ENCODE measurements at places on chromosomes 12 and 14.
A peak's percentile ranks its signal among the peaks of the same experiment; 100 is the strongest.

GRCh38 chr12:71958457-71958856, 19.8 kb downstream of the TPH2 start:
- DNase-seq: no peak
- H3K27me3 ChIP-seq: no peaks in the 10 kb centered on the region
- H3K27ac ChIP-seq: no peak overlapping the region
- H3K4me3 ChIP-seq: no peak overlapping the region
- no peaks in the 10 kb centered on the region for H3K36me3 ChIP-seq
- no peaks in the 10 kb centered on the region for H3K4me1 ChIP-seq

DNA sequence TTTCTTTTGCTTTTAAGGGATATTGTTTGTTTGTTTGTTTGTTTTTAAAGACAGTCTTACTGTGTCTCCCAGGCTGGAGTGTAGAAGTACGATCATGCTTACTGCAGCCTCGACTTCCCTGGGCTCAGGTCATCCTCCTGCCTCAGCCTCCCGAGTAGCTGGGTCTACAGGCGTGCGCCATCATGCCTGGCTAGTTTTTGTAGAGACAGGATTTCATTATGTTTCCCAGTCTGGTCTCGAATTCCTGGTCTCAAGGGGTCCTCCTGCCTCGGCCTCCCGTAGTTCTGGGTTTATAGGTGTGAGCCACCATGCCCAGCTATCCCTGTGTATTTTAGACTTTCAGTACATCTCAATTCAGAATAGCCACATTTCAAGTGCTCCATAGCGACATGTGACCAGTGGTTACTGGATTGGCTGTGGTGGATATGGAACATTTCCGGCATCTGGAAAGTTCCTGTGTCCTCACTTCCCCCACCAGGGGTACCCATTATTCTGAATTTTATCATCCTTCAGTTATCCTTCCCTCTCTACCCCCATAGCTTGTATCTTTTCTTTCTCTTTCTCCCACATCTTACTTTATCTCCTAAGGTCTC, 61.1 kb downstream of the HRK start:
- DNase-seq: no peak
- no peaks in the 10 kb centered on the region for H3K36me3 ChIP-seq
- H3K27me3 ChIP-seq: no peaks in the 10 kb centered on the region
- peak overlapping the region; percentile 83 for H3K27ac ChIP-seq
- H3K4me1 ChIP-seq: peaks cover 10% of the 10 kb centered on the region

GRCh38 chr12:89946518-89947135, 238.0 kb upstream of the ATP2B1 start:
- no peak overlapping the region for H3K27ac ChIP-seq
- no peak overlapping the region for H3K4me3 ChIP-seq
- H3K27me3 ChIP-seq: no peaks in the 10 kb centered on the region
- DNase-seq: no peak
- H3K4me1 ChIP-seq: peaks cover 4% of the 10 kb centered on the region
- no peaks in the 10 kb centered on the region for H3K36me3 ChIP-seq

GRCh38 chr12:78155546-78155945, 324.9 kb downstream of the NAV3 start:
- H3K4me1 ChIP-seq: no peaks in the 10 kb centered on the region
- no peaks in the 10 kb centered on the region for H3K27me3 ChIP-seq
- no peak overlapping the region for H3K27ac ChIP-seq
- no peak for DNase-seq
- no peaks in the 10 kb centered on the region for H3K36me3 ChIP-seq

- H3K27ac ChIP-seq: no peak overlapping the region
- H3K4me1 ChIP-seq: no peaks in the 10 kb centered on the region
- H3K4me3 ChIP-seq: no peak overlapping the region
- H3K27me3 ChIP-seq: no peaks in the 10 kb centered on the region
Observed at GRCh38 chr14:98900798-98901197, 371.2 kb downstream of the BCL11B start.

GRCh38 chr12:14880890-14881453, 4.7 kb downstream of the MGP start:
- no peaks in the 10 kb centered on the region for H3K36me3 ChIP-seq
- no peak overlapping the region for H3K4me3 ChIP-seq
- peaks cover 13% of the 10 kb centered on the region for H3K4me1 ChIP-seq
- no peak overlapping the region for H3K27ac ChIP-seq
- H3K27me3 ChIP-seq: no peaks in the 10 kb centered on the region

DNA sequence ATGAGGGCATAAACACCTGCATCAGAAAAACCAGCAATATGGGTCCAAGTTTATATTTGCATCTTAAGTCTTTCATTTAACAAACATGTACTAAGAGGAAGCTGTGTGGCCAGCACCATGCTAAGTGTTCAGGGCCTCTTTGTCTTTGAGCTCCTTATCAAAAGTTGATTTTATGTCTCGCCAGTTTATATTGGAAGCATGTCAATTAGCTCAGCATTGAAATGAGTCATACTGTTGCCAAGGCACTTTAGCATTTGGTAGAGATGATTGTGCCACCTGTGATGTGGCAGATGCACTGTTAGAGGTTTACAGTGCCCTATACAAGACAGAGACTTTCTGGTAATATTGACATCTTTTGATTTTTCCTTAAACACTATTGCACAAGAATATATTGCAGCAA, 68.5 kb downstream of the BHLHE41 start:
- DNase-seq: no peak
- H3K27ac ChIP-seq: no peak overlapping the region
- peaks cover 33% of the 10 kb centered on the region for H3K4me1 ChIP-seq
- H3K27me3 ChIP-seq: no peaks in the 10 kb centered on the region
- H3K4me3 ChIP-seq: no peak overlapping the region

- H3K4me3 ChIP-seq: no peak overlapping the region
- peaks cover 5% of the 10 kb centered on the region for H3K4me1 ChIP-seq
- no peak overlapping the region for H3K27ac ChIP-seq
- H3K27me3 ChIP-seq: no peaks in the 10 kb centered on the region
- peak; percentile 72 for DNase-seq
Observed at GRCh38 chr12:2853626-2854025, 3.2 kb downstream of the TEX52 start.

All from gastrocnemius medialis (tissue), 4 donors.